Activated CD4-positive, alpha-beta T cell treated with anti-CD3 and anti-CD28 coated beads, Interleukin-2, amount 10 ng/mL, durations not matched to agents 24 days and 14 days (primary cell): ENCODE measurements at places on chromosomes 7 and 10. TPM values are rescaled to one million over a fixed set of nuclear protein-coding genes. Genes with fewer than 3 reads are reported as not detected.

Gene STARD3NL
- total RNA-seq, result 27.1 and 27.5 TPM in 2 replicates

Gene AVPI1
- 1.1 and 1.3 TPM in 2 replicates for total RNA-seq

Gene PTF1A
- not detected in 2 replicates for total RNA-seq

Gene ADCY1
- total RNA-seq, result 1.5 and 2.8 TPM in 2 replicates

Gene TEX47
- total RNA-seq, result not detected in 2 replicates

Gene MYL10
- not detected in 2 replicates for total RNA-seq

Gene MALRD1
- not detected in 2 replicates for total RNA-seq

Gene CCL24
- total RNA-seq, result not detected in 2 replicates

Gene SVIL
- total RNA-seq, result 8.6 and 10.1 TPM in 2 replicates

Gene NME8
- not detected in 2 replicates for total RNA-seq

Gene TMEM176B
- total RNA-seq, result not detected in 2 replicates

- peaks cover 17% of the 10 kb centered on the region for H3K27me3 ChIP-seq
- H3K4me1 ChIP-seq, result no peaks in the 10 kb centered on the region
- H3K36me3 ChIP-seq, result no peaks in the 10 kb centered on the region
- H3K27ac ChIP-seq, result no peak overlapping the region
Observed at GRCh38 chr7:25187932-25188331, 40.4 kb downstream of the NPVF start.

GRCh38 chr7:114806590-114807162 is 115.2 kb upstream of the MDFIC start:
- H3K27me3 ChIP-seq, result no peaks in the 10 kb centered on the region
- DNase-seq, result no peak
- H3K4me1 ChIP-seq, result peaks cover 19% of the 10 kb centered on the region
- H3K27ac ChIP-seq, result no peak overlapping the region

- H3K27ac ChIP-seq, result no peak overlapping the region
- no peaks in the 10 kb centered on the region for H3K36me3 ChIP-seq
- H3K4me1 ChIP-seq, result no peaks in the 10 kb centered on the region
- DNase-seq, result no peak
- H3K4me3 ChIP-seq, result no peak overlapping the region
Observed at GRCh38 chr10:126781450-126782216, 111.1 kb upstream of the C10orf90 start.

- H3K4me1 ChIP-seq, result no peaks in the 10 kb centered on the region
- H3K4me3 ChIP-seq, result no peak overlapping the region
- no peaks in the 10 kb centered on the region for H3K36me3 ChIP-seq
- DNase-seq, result no peak
- H3K27ac ChIP-seq, result no peak overlapping the region
- no peaks in the 10 kb centered on the region for H3K27me3 ChIP-seq
Observed at GRCh38 chr7:109190766-109191398, 621.2 kb downstream of the DNAJB9 start.

DNA sequence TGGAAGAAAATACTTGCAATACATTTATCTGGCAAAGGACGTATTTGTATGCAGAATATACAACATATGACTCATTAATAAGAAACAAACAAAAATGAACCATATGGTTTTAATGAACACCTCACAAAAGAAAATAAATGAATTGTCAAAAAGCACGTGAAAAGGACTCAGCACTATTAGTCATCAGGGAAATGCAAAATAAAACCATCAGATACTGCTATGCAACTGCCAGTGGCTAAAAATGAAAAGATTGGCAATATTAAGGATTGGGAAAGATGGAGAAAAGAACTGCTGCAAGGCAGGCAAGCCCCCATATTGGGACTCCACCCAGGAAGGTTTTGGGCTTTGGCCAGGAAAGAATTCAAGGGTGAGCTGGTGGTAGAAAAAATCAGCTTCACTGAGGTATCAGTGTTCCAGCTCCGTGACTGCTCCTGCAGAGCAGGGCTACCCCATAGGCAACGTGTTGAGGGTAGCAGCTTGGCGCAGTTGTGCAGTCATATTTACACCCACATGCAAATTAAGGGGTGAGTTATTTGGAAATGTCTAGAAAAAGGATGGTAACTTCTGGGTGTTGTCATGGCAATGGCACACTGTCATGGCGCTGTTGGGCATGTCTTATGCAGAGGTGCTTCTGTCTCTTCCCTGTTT is 72.7 kb downstream of the CUBN start:
- H3K4me1 ChIP-seq, result peaks cover 9% of the 10 kb centered on the region
- no peak overlapping the region for H3K4me3 ChIP-seq
- H3K27me3 ChIP-seq, result peaks cover 6% of the 10 kb centered on the region
- no peak overlapping the region for H3K27ac ChIP-seq
- peaks cover under 1% of the 10 kb centered on the region for H3K36me3 ChIP-seq
- no peak for DNase-seq

DNA sequence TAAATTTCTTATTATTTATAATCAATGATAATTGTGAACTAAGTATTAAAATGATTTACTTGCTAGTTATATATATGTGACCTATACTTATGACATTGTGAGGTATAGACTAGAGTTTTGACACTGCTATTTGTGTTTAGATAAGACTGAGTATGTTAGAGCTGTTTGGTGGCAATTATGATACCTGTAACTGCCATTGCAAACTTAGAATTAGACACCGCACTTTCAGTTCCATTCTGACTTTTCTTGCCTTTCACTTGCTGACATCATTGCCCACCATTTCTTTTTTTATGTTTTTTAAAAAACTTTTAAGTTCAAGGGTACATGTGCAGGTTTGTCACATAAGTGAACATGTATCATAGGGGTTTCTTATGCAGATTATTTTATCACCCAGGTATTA is 214.5 kb downstream of the MBL2 start:
- H3K4me1 ChIP-seq, result no peaks in the 10 kb centered on the region
- no peak for DNase-seq
- H3K4me3 ChIP-seq, result no peak overlapping the region
- H3K36me3 ChIP-seq, result no peaks in the 10 kb centered on the region
- H3K27me3 ChIP-seq, result no peaks in the 10 kb centered on the region
- H3K27ac ChIP-seq, result no peak overlapping the region

- H3K27me3 ChIP-seq, result no peaks in the 10 kb centered on the region
- no peak overlapping the region for H3K27ac ChIP-seq
Observed at GRCh38 chr10:58706836-58707235, 194.2 kb downstream of the BICC1 start.

DNA sequence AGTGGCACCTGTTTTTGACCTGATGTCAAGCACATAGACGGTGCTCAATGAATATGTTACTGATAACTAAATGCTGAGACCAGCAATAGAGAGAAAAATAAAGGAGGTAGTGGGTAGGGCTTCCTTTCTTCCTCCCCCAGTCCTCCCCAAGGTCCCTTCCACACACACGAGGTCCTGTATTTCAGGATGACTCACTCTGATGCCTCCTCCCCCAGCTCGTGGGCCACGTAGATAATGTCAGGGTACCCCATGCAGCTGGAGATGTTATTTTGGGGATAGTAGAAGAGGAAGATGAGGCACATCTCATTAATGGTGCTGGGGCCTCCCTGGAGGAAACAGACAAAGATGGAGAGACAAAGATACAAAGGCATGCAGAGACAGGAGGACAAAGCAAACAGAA is 17.3 kb downstream of the PRSS58 start:
- peaks cover 15% of the 10 kb centered on the region for H3K27me3 ChIP-seq
- H3K4me3 ChIP-seq, result no peak overlapping the region
- H3K27ac ChIP-seq, result no peak overlapping the region
- no peaks in the 10 kb centered on the region for H3K36me3 ChIP-seq
- DNase-seq, result no peak

DNA sequence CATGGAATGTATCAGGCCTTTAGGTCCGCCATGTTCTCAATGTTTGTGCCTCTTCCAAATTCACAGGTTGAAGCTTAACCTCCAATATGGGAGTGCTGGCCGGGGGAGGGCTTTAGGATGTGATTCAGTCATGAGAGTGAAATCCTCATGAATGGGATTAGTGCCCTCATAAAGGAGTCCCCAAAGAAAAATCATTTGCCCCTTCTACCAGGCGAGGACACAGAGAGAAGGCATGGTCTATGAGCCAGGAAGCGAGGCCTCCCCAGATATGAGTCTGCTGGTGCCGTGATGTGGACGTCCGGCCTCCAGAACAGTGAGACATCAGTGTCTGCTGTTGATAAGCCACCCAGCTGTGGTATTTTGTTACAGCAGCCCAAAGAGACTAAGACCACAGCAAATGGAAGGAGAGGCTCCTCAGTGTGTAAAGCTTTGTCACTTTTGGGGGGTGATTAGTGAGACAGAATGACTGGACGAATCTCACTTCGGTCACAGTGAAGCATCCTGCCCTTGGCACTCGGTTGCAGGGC is 231.3 kb upstream of the KLF6 start:
- no peak overlapping the region for H3K27ac ChIP-seq
- no peak for DNase-seq
- H3K4me3 ChIP-seq, result no peak overlapping the region
- no peaks in the 10 kb centered on the region for H3K27me3 ChIP-seq
- H3K4me1 ChIP-seq, result peaks cover 14% of the 10 kb centered on the region
- no peaks in the 10 kb centered on the region for H3K36me3 ChIP-seq

- no peak overlapping the region for H3K27ac ChIP-seq
- peaks cover 4% of the 10 kb centered on the region for H3K4me1 ChIP-seq
- H3K4me3 ChIP-seq, result no peak overlapping the region
Observed at GRCh38 chr7:28163949-28164348, 16.6 kb downstream of the JAZF1 start.

GRCh38 chr10:70683601-70683934 is 11.3 kb downstream of the ADAMTS14 start:
- H3K36me3 ChIP-seq, result no peaks in the 10 kb centered on the region
- no peaks in the 10 kb centered on the region for H3K27me3 ChIP-seq
- DNase-seq, result no peak
- H3K27ac ChIP-seq, result no peak overlapping the region
- H3K4me3 ChIP-seq, result no peak overlapping the region

GRCh38 chr10:45518741-45519140 is 144.7 kb downstream of the ALOX5 start:
- no peak overlapping the region for H3K4me3 ChIP-seq
- H3K27ac ChIP-seq, result no peak overlapping the region
- H3K27me3 ChIP-seq, result peaks cover 2% of the 10 kb centered on the region
- no peaks in the 10 kb centered on the region for H3K36me3 ChIP-seq

- DNase-seq, result no peak
- H3K27ac ChIP-seq, result no peak overlapping the region
- no peaks in the 10 kb centered on the region for H3K4me1 ChIP-seq
- no peaks in the 10 kb centered on the region for H3K36me3 ChIP-seq
Observed at GRCh38 chr10:71045204-71045809, 156.9 kb upstream of the PCBD1 start.

GRCh38 chr10:132098539-132099388 is 33.0 kb downstream of the JAKMIP3 start:
- H3K27me3 ChIP-seq, result peaks cover 5% of the 10 kb centered on the region
- H3K4me1 ChIP-seq, result peaks cover 17% of the 10 kb centered on the region
- DNase-seq, result no peak
- H3K27ac ChIP-seq, result no peak overlapping the region
- H3K36me3 ChIP-seq, result no peaks in the 10 kb centered on the region

GRCh38 chr7:11177793-11178192 is 204.1 kb downstream of the PHF14 start:
- no peak overlapping the region for H3K4me3 ChIP-seq
- H3K27me3 ChIP-seq, result peaks cover 2% of the 10 kb centered on the region
- no peak overlapping the region for H3K27ac ChIP-seq
- no peaks in the 10 kb centered on the region for H3K36me3 ChIP-seq
- no peak for DNase-seq

DNA sequence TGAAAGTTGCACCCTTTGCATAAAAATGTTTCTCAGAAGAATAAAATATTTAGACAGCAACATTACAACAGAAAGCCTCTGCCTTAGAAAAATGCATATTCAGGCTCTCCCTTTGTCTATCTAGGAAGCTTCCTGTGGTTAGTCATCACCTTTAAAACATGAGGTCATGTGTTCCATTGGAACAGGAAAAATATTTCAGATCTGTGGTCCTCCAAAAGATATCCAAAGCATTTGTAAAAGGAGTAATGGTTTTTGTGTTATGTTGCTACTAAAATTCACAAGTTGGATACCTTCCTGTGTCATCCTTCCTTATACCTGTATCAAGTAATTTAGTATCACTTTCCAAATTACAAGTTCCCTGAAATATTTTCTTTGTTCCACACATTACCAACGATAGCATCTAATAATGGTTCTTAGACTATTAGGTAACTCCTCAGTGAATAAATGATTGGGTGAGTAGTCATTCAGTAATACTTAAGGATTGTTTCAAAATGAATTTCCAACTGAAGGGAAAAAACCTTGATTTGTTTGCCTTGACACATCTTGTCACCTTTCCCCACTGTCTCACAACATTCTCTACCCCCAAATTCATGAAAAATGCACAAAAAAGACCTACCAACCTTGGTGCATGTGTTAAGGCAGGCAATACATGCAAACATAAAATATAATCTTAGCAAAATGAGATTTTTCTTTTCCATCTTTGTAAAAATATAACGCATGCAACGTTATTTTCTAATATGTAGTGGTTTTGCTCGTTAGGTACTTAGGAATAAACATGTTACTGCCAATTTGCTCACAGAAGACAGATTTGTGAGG is 19.7 kb upstream of the RHOBTB1 start:
- no peak overlapping the region for H3K27ac ChIP-seq
- H3K4me3 ChIP-seq, result no peak overlapping the region
- no peaks in the 10 kb centered on the region for H3K36me3 ChIP-seq
- peaks cover 17% of the 10 kb centered on the region for H3K4me1 ChIP-seq

- no peaks in the 10 kb centered on the region for H3K27me3 ChIP-seq
- H3K4me1 ChIP-seq, result peaks cover 25% of the 10 kb centered on the region
- H3K27ac ChIP-seq, result no peak overlapping the region
- DNase-seq, result no peak
- no peak overlapping the region for H3K4me3 ChIP-seq
Observed at GRCh38 chr7:2107386-2108070, 125.2 kb downstream of the MAD1L1 start.

DNA sequence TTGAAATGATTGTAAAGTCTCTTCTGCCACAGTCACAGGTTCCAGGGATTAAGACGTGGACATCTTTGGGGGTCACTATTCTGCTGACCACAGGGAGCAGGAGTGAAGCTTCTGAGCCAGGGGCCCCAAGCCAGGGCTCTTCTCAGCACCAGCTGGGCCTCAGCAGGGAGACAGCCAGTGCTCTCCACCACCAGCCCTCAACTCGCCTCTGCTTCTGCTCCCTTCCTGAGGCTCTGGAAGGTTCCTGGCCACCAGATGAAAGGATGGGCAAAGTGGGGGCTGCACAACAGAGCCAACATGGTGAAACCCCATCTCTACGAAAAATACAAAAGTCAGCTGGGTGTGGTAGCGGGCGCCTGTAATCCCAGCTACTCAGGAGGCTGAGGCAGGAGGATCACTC is 11.2 kb upstream of the CRYGN start:
- H3K27me3 ChIP-seq, result peaks cover 11% of the 10 kb centered on the region
- H3K4me3 ChIP-seq, result no peak overlapping the region
- DNase-seq, result no peak
- H3K4me1 ChIP-seq, result peaks cover 4% of the 10 kb centered on the region

- no peak for DNase-seq
- peaks cover 3% of the 10 kb centered on the region for H3K4me1 ChIP-seq
- H3K4me3 ChIP-seq, result no peak overlapping the region
- no peaks in the 10 kb centered on the region for H3K27me3 ChIP-seq
- H3K36me3 ChIP-seq, result peaks cover 65% of the 10 kb centered on the region
Observed at GRCh38 chr10:112404617-112405016, 30.7 kb downstream of the ACSL5 start.
